ENCODE measurements at places on chromosomes 7 and 10.

GRCh38 chr7:31633894-31634494 lies 53.0 kb upstream of the PPP1R17 start:
- peak; percentile 61 for DNase-seq

DNA sequence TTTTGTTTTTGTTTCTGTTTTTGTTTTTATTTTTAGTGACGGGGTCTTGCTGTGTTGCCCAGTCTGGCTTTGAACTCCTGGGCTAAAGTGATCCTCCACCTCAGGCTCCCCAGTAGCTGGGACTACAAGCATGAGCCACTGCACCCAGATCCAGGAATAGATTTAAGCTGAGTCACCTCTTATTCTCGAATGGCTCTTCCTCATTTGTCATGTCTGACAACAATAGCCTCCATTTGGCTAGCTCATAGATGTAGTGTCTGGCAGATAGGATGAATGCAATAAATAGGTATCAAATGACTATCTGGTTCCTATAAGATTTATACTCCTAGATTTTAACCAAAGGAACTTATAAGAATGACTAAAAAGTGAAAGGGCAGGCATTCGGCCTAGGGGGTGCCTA lies 172.9 kb downstream of the TMEM26 start:
- DNase-seq: no peak

DNA sequence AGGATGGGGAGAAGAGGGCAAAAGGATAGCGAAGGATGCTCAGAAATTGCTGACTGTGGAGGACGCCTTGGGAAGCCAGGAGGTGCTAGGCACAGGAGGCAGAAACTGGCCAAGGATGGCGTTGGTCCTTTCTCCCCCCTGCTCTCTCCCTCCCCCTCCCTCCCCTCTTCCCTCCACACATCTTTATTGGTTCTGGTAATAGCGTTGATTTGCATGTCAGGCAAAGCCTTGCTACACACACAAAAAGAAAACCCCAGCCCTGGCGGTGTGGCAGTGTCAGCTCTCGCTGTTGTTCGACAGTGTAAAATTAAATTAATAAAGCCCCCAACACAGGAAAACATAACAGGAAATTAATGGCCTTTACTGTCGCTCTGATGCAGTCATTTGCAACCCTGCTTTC lies 47.2 kb downstream of the PAX2 start:
- DNase-seq: no peak

DNA sequence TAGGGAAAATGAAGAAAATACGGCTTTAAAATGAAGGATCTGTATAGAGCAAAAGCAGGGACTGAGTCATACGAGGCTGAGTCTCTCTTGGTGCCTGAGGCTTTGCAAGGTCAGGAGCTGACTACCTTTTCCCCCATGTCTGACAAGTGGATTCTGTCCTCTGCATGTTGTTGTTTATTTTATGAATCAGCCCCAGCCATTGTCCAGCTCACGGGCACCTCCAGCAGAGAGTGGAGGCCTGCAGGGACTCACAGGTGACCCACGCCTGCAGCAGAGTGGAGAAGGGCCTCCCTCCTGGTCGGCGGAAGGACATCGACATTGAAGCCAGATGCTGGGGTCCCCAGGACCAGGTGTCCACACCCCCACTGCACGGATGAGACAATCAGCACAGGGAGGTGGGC lies 233.9 kb downstream of the WDR37 start:
- no peak for DNase-seq

DNA sequence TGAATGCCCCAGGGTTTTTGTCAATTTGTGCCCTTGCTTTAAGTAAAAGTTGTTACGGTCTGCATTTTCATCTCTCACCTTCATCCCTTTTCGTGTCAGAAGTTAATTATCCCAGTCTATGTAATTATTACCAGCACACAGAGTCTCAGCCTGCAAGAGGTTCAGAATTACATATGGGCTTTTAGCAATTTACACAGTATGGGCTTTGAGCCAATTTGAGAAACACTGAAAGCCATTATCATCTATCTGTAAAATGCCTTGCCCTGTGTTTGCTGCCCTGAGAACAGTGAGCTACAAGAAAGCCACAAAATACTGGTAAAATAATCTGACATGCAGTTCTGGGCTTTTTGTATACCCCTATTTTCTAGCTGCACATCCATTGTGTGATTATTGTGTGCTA lies 125.6 kb upstream of the STEAP4 start:
- DNase-seq: no peak

DNA sequence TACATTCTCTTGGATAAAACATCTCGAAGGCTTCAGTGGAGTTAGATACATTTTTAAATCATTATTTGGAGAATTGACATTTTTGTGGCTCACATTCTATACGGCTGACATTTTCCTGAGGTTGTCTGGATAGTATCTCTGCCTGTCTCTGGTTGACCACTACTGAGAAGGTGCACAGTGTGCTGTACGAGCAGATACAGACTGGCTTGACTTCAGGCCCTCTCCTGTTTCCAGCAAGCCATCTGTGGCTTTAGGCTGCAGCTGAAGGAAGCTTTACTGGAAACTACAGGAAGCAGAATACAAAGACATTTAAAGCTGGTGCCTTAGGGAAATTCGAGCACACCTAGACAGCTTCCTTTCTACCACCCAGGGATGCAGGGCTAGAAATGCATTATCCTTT lies 39.3 kb upstream of the RSU1 start:
- no peak for DNase-seq
